ENCODE measurements at places on chromosomes 7 and 10. TPM values are rescaled to one million over a fixed set of nuclear protein-coding genes. Genes with fewer than 3 reads are reported as not detected.

SEMA3C gene
- total RNA-seq = 165 TPM

DNA sequence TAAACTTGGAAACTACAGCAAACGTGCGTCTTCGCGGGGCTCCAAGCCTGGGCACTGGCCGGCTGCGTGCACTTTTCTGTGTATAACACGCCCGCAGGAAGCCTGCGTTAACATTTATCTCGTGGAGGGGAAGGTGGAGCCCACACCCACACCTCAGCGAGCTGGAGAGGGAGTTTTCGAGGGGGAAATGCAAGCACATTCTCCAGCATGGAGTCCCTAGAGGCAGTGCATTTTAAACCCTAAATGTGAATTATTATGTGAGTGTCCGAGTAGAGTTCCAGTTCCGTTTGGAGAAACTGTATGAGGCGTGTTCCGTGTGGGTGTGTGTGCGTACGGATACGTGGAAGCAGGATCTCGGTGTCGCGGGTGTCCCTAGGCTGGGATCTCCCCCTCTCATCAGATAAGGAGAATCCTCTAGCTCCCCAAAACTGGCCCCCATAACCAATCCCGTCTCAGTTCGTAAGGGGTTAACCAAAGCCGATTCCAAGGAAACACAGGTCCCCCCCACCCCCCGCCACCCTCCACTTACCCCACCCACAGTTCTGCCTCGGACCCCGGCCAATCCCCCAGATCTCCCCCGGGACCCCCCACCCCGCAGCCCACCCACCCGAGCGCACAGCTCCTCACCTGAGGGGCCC is 403 bp downstream of the CDK6 start:
- peak; percentile 54 for DNase-seq

DNA sequence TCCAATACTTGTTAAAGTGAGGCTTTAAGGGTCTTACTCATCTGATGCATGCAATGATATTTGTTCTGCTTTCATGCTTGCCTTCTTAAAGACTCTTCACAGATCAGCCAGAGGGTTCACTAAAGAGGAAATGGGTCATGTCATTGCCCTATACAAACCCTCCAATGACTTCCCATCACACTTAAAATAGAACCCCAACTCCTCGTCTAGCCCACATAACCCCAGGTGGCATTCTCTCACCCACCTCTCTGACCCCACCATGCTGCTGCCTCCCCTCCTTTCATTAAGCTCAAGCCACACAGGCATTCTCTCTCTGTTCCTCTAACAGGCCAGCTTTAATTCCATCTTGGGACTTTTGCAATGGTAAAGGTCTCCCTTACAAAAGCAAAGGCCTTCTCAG is 253.6 kb downstream of the GRID1 start:
- no peak for DNase-seq

- no peak for DNase-seq
Observed at GRCh38 chr10:124708246-124708779, 35.9 kb downstream of the FAM53B start.

DNA sequence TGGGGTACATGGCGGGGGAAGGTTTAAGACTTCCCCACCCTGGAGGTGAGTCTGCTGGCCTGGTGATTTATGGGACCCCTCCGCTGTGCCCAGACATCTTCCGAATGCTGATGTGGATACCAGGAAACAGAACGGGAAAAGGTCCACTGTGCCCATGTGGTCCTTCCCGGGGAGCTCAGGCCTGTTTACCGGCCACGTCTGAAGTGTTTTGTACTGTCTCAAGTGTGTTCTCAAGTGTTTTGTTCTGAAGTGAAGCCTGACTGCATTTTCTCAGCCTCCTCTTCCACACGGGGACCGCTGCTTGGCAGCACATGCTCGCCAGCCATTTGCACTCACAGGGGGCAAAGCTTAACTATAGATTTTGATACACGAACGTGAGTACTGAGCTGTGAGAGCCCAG is 127.2 kb downstream of the TEX36 start:
- no peak for DNase-seq

All from myocyte (in vitro differentiated cells).